Stimulated activated CD8-positive, alpha-beta memory T cell treated with anti-CD3 and anti-CD28 coated beads, Interleukin-4, amount 100 ng/mL, for 1 hour (primary cell): ENCODE measurements at places on chromosomes 2 and 18.

GRCh38 chr2:234544659-234545611 is 48.1 kb upstream of the ARL4C start:
- peak; percentile 42 for DNase-seq

- no peak for DNase-seq
Measured at GRCh38 chr2:239566995-239567568, 166.3 kb upstream of the HDAC4 start.

DNA sequence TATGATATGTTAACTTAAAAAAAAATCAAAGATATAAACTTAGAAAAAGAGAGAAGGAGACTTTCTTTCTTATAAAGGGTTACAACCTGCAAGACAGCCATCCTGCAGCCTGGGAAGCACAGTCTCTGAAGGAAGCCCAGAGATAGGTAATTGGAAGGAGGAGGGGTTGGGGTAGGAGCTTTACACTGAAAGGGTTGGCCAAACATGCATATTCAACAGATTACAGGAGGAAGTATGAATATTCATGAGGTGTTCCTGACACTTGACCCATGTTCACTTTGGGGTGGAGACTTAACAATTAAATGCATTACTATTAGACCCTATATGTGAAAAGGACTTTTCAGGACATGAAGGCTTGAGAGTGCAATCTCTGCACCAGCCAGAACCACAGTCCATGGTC is 71.7 kb upstream of the CDH2 start:
- DNase-seq: no peak

GRCh38 chr2:67836866-67837265 is 225.9 kb downstream of the C1D start:
- no peak for DNase-seq

GRCh38 chr18:65988972-65989371 is 238.2 kb downstream of the CDH7 start:
- no peak for DNase-seq
